ENCODE measurements at places on chromosomes 5 and 9.
A peak's percentile ranks its signal among the peaks of the same experiment; 100 is the strongest.

GRCh38 chr5:157038568-157039187 lies 20.2 kb downstream of the HAVCR1 start:
- no peak for DNase-seq

GRCh38 chr5:181160152-181160754 lies 12.9 kb downstream of the OR2V2 start:
- peak; percentile 51 for DNase-seq

DNA sequence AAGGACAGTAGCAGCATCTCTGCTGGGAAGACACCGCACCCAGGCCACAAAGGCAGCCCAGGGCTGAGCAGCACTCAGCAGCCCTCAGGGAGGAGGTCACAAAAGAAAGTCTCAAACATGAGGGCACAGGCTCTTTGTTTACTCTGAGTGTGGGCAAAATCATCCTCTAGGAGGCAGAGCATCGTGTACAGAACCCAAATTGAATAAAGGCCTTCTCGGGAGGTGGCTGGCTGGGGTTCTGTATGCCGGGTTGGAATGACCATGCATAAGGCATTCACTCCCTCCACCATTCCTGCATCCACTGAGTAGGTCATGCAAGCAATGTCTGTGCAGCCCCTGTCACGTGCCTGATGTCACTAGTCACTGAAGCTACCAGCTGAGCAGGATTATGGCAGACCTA lies 412.8 kb downstream of the SPOCK1 start:
- no peak for DNase-seq

GRCh38 chr5:135881244-135881643 lies 14.4 kb downstream of the IL9 start:
- DNase-seq: no peak

- DNase-seq: no peak
Observed at GRCh38 chr9:37061768-37062167, 27.7 kb upstream of the PAX5 start.

GRCh38 chr5:161547738-161548486 lies 1.4 kb upstream of the GABRB2 start:
- no peak for DNase-seq

DNA sequence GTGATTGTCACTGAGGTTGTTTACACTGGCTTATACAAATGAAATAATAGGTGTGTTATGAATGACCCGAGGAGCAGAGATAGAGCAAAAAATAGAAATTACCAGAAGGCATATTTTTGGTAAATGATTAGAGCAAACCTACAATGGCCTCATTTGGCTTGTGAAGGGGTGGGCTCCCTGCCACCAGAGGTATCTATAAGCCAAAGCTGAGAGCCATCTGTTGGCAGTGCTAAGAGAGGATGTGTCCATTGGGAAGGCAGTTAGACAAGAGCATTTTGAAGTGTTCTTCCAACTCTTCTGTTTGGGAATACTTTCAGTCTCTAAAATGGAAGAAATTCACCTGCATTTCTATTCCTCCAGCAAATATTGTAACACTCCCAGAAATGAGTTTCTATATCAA lies 10.6 kb downstream of the NIPAL4 start:
- DNase-seq: no peak

- no peak for DNase-seq
Observed at GRCh38 chr5:93072831-93073459, 508.1 kb downstream of the NR2F1-AS1 start.

DNA sequence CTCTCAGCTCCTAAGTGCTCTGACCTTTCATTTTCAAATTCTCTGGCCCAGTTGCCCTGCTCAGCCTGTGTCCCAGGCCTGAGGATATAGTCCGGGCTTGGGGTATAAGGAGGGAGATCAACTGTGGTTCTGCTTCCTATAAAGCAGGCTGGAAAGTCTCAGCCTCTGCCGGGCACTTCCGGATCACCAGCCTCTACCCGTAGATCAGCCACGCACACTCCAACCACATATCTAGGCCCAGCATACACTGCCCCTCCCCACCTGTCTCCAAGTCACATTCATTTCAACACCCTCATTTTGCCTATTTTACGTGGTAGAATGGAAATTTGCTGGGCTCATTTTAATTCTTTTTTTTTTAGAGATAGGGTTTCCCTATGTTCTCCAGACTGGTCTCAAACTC lies 3.1 kb downstream of the ZER1 start:
- no peak for DNase-seq

DNA sequence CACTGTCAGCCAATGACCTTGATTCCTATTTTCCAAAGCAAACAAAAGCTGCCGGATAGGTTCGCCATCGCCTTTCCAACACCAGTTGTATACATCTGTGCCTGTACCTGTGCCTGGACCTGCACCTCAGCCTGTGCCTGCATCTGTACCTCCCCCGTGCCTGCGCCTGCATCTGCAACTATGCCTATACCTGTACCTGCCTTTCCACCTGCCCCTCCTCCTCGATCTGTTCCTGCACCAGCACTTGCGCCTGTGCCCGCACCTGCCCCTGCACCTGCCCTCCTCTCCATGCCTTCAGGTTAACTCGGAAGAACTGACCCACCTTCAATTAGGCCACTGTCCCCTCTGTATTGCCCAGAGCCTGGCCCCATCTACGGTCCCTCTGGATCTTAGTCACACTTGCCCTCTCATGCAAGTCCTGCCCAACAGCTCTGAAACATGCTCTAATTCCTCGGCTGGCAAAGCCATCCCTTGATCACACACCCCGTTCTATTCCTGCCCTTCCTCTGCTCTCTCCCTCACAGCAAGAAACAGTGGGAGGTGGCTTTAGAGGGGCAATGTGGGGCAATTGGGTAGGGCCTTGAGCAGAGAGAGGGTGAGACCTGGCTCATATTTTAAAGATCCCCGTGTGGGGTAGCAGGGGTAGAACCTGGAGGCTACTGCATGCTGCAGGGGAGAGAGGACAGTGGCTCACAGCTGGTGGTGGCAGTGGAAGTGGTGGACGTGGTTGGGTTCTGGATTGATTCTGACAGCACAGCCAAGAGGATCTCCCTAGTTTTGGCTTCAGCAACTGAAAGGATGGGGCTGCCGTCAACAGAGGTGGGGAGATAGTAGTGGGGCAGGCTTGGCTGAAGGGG lies 59.6 kb upstream of the PHYKPL start:
- no peak for DNase-seq

GRCh38 chr9:93501406-93501805 lies 48.0 kb upstream of the FAM120AOS start:
- no peak for DNase-seq

- DNase-seq: no peak
Observed at GRCh38 chr5:138160706-138161105, 17.7 kb downstream of the BRD8 start.

DNA sequence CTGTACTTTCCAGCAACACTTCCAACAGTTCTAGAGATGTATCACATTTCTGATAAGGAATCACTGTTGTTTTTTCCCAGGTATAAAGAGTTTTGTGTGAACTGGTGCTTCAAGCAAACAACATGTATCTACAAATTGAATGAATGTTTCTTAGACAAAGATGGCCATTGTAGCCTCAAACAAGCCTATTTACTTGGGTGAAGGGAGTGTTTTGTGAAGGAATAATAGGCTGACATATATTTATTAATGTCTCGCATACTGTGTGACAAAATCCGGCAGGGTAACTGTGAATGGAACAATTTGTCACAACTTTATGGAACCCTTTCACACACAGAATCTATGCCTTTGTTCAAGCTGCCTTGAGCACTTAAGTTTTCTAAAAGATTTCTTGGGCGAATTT lies 24.8 kb upstream of the DAB2 start:
- no peak for DNase-seq

DNA sequence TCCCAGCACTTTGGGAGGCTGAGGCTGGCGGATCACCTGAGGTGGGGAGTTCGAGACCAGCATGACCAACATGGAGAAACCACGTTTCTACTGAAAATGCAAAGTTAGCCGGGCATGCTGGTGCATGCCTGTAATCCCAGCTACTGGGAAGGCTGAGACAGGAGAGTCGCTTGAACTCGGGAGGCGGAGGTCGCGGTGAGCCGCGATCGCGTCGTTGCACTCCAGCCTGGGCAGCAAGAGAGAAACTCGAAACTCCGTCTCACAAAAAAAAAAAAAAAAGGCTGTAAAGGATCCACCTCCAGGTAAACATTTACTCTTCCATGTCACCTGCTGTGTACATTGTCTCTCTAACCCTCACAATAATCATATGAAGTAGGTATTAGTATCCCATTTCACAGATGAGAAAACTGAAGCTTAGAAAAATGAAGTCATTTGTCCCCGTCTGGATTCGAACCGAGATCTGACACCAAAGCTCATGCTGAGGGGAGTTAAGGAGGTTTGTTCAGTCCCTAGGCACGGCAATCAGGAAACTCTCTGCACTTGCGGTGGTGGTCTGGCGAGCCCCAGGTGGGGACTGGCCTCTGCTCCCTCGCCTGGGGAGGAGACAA lies 494 bp upstream of the DOCK2 start:
- no peak for DNase-seq

DNA sequence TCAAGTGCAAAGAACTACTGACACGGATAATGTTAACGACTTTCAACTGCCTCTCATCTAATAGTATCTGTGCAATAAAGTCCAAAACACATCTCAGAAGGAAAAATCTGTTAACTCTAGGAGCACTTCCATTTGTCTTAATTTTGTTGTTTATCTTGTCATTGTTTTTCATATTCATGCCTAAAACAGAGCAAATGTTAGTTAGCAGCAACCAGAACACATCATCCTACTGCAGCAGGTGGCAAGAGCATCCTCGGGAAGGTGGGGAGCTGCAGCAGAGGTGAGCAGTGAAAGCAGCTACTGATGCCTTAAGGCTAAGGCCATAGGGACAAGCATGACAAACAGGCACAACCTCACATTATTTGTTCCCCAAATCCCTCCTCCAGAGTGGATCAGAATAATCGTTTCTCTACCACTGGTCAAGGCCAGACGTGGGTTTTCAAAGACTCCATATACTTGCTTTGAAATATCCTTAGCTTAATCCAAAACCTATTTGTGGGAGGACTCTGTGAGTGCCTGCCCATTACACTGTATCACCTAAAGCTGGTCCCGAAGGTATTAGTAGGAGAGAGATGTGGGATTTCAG lies 1.0 kb downstream of the HMGCS1 start:
- DNase-seq: no peak

DNA sequence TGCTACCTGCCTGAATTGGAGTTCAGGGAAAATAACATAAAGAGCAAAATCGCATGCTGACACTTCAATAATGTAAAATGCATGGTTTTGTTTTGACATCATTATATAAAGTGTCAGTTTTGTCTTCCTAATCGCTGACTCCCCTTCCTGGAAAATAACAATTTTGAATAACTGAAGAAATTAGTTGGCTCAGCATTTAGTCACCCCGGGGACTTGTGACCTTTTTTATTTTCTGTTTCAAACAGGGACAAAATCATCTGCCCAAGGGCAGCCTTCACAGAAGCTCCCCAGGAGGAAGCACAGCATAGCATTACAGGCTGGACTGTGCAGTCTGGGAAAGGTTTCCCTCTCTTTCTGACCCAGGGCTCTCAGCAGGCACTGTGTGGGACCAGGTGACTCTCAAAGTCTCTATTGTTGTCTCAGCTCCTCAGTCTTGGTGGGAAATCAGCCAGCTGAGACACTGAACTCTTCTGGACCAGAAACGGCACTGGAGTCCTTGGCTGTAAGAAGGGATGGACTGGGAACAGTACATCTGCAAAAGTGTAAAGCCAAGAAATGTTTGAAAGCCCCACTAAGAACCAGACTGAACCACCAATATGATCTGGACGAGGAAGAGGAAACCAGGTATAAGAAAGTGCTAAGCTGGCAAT lies 671.3 kb upstream of the KLF4 start:
- DNase-seq: no peak

DNA sequence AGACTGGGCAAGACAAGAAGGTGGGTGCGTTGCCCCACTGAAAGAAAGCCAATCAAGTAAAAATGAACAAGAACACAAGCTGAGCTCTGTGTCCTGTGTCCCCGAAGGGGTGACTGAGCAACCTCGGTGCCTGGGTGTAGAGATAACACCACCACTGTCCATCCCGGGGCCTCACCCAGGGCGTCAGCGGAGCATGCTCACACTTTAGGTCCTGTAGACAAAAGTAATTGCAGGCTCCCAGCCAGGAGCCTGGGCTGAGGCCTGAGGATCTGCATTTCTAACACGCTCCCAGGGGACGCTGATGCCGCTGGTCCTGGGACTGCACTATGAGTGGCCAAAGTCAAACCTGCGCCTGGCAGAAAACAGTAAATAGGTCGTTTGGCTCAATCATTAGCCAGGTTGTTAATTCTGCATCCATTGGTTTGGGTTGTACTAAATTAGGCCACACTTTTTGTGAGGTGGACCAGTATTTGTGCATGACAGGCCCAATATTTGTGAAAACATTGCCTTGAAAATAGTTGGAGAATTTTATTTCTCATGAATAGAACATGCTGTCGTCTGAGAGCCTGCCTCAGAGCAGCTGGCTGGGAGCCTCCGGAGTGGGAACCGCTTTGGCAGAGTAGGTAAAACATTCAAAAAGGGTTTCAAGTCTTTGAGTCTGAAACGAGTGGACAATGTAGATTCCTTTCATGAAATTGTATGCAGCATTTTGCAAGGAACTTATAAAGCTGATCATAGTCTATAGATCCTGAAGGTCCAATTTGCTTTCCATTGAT lies 38.3 kb downstream of the ANKRD33B start:
- DNase-seq: no peak

- DNase-seq: no peak
Observed at GRCh38 chr9:22142671-22143070, 133.6 kb upstream of the CDKN2B start.

- DNase-seq: no peak
Observed at GRCh38 chr5:135996611-135997010, 32.2 kb upstream of the TGFBI start.

Data from stimulated activated CD8-positive, alpha-beta memory T cell treated with anti-CD3 and anti-CD28 coated beads, Interleukin-4, amount 100 ng/mL, for 4 hours (primary cell).